ENCODE measurements at places on chromosomes 6 and 20. TPM values are rescaled to one million over a fixed set of nuclear protein-coding genes. Genes with fewer than 3 reads are reported as not detected.

DNA sequence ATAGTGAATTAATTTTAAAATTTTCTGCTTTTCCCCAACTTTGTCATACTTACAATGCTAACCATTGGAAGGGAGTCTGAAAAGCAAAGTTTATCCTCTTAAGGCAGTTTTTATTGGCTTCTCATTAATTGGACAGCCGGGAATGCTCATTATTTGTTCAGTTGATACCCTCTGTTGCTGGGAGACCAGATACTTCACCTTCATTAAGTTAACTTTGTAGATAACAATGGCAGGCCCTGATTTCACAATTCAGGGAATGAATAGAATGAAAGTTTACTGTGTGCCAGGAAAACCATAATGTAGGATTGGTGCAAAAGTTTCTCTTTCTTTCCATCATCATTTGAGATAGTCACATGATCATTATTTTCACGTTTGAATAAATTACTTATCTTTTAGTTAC is 49.0 kb downstream of the COL19A1 start:
- DNase-seq, result no peak

DNA sequence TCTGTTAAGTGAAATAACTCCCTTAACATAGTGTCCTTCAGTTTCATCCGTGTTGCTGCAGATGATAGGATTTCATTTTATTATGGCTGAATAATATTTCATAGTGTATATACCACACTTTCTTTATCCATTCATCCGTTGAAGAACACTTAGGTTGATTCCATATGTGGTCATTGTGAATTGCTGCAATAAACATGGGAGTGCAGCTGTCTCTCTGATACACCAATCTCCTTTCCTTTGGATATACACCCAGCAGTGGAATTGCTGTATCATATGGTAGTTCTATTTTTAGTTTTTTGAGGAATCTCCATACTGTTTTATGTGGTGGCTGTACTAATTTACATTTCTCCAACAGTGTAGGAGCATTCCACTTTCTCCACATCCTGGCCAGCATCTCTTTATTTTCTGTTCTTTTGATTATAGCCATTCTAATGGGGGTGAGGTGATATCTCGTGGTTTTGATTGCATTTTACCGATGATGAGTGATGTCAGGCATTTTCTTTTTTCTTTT is 193.2 kb downstream of the SLC16A10 start:
- no peak for DNase-seq

- no peak for DNase-seq
These were observed 139.4 kb upstream of the CDYL start for GRCh38 chr6:4636881-4637224.

- no peak for DNase-seq
These were observed 77.6 kb upstream of the FYN start for GRCh38 chr6:111950661-111951496.

DNA sequence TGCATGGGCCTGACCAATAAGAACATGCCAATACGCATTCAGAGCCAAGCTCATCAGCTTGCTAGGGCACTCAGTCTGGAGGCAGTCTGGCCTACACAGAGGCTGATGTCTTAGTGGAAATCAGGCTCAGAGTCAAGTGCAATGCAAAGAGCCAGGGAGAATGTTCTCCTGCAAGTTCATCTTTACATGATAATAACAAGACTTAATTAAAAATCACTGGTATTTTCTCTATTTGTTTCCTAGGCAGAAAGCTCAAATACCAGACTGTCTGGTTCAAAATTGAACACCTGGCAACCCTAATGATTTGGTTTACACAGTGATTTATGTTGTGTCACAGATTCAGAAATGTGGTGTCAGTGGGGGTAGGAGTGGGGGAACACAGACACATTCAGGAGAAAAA is 689.3 kb upstream of the FLRT3 start:
- DNase-seq, result no peak

DNA sequence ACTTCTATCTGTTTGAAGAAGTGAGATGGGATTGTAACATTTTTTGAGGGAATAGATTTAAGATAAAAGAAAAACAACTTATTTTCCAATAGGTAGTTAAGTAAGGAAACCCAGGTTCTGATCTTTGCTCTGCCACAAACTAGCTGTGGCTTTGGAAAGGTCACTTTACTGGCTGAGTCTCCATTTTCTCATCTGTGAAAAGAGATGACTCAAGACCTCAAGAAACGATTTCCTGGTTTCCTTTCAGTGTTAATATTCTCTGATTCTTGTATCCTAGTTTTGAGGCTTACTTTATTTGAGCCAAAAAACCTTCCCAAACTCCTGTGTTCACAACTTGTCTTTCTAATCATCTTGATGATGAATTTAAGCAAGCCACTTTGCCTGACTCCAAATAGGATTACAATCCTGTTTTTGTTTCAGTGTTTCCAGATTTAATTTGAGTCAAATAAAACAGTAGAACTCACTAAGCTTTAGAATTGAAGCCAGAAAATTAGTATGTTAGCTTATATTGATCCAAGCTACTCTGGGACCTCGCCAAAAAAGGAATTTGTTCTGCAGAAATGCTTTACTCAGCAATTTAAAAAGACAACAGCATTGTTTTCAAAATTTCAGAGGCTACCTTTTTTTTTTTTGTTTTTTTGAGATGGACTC is 51.1 kb downstream of the ENPP1 start:
- no peak for DNase-seq

GRCh38 chr6:133404151-133404550 is 163.0 kb downstream of the EYA4 start:
- no peak for DNase-seq

GRCh38 chr6:17313971-17314370 is 32.8 kb downstream of the RBM24 start:
- DNase-seq, result no peak

DNA sequence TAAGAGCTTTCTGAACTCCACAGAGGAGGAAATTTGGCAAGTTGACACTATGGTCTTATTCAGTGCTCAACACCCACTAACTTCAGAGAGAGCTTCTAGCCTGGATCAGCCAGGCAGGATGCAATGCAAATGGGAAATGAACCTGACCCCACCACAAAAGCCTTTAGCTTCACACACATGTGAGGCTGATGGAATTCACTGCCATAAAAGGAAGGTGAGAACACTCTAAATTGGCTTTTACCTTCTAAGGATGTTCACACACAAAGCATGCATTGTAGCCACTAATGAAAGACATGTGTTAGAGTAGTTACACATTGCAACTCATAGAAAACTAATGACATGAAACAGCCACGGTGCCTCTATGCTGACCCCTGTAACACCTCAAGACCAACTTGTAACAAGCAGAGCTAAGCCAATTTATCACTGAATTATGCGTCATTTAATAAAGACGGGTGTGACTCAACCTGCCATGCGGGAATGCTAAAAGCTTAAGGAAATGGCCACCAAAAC is 262.1 kb downstream of the HACE1 start:
- no peak for DNase-seq

- DNase-seq, result peak; percentile 64
These were observed 7.9 kb upstream of the CDSN start for GRCh38 chr6:31128093-31128676.

- DNase-seq, result no peak
These were observed 112.3 kb downstream of the TSHZ2 start for GRCh38 chr20:53084408-53084997.

The C20orf173 gene
- not detected for total RNA-seq

The TPX2 gene
- total RNA-seq, result 8.3 TPM

The TMEM74B gene
- 2.2 TPM for total RNA-seq

The IL20RA gene
- total RNA-seq, result 0.10 TPM

The DAAM2 gene
- total RNA-seq, result 3.7 TPM

The GJA10 gene
- not detected for total RNA-seq
